ENCODE measurements at places on chromosomes 2 and 18.

DNA sequence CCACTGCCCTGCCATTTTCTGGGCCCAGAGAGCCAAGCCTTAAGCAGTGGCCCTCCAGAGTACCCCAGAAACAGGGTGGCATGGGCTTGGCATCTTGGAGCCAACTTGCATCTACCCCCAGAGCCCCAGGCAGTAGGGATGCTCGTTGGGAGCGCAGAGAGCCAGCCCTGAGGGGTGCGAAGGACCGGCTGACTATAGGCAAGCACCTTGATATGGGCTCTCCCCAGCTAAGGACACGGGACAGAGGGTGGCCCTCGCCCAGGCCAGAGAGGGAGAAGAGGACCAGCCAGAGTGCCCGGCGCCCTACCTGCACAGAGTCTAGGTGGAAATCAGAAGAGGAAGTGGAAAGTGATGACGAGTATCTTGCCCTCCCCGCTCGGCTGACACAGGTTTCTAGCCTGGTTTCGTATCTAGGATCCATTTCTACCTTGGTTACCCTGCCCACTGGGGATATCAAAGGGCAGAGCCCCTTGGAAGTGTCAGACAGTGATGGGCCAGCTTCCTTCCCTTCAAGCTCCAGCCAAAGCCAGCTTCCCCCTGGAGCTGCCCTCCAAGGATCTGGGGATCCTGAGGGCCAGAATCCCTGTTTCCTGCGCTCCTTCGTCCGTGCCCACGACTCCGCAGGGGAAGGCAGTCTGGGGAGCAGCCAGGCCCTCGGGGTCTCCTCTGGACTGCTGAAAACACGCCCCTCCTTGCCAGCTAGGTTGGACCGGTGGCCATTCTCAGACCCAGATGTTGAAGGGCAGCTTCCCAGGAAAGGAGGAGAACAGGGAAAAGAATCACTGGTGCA lies 16.2 kb downstream of the CEP68 start:
- DNase-seq = no peak

GRCh38 chr2:146496248-146496647 lies 1348.6 kb upstream of the ACVR2A start:
- no peak for DNase-seq

DNA sequence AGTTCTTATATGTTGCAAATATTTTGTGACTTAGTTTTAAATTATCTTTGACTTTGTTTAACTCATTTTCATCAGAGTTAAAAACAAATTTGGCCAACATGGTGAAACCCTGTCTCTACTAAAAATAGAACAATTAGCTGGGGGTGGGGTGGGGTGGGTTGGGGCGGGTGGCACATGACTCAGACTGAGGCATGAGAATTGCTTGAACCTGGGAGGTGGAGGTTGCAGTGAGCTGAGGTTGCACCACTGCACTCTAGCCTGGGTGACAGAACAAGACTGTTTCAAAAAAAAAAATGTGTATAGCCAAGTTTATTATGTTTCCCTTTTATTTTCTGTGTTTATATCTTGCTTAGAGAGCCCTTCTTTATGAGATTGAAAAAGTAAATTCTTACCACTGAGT lies 14.2 kb upstream of the LIPG start:
- no peak for DNase-seq

DNA sequence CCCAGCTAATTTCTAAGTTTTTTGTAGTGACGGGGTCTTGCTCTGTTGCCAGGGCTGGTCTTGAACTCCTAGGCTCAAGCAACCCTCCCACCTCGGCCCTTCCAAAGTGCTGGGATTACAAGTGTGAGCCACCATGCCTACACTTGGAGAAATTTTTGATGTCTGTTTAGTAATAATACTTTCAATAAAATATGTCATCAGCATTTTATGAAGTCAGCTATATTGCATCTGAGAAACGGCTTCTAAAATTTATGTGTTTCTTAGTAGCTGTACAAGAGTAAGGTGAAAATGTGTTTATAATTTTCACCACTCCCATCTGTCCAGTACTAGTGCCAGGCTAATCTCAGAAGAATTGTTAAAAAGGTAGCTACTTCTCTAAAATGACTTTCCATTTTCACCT lies 46.8 kb downstream of the GULP1 start:
- no peak for DNase-seq

Data from RPMI7951 (cell line).